ENCODE measurements at places on chromosomes 7 and 10. TPM values are rescaled to one million over a fixed set of nuclear protein-coding genes. Genes with fewer than 3 reads are reported as not detected.

- H3K27me3 ChIP-seq: peaks cover 14% of the 10 kb centered on the region
- H3K4me3 ChIP-seq: no peak overlapping the region
- H3K4me1 ChIP-seq: no peaks in the 10 kb centered on the region
- no peak overlapping the region for H3K27ac ChIP-seq
Measured at GRCh38 chr7:153902862-153903261, 149.3 kb upstream of the DPP6 start.

DNA sequence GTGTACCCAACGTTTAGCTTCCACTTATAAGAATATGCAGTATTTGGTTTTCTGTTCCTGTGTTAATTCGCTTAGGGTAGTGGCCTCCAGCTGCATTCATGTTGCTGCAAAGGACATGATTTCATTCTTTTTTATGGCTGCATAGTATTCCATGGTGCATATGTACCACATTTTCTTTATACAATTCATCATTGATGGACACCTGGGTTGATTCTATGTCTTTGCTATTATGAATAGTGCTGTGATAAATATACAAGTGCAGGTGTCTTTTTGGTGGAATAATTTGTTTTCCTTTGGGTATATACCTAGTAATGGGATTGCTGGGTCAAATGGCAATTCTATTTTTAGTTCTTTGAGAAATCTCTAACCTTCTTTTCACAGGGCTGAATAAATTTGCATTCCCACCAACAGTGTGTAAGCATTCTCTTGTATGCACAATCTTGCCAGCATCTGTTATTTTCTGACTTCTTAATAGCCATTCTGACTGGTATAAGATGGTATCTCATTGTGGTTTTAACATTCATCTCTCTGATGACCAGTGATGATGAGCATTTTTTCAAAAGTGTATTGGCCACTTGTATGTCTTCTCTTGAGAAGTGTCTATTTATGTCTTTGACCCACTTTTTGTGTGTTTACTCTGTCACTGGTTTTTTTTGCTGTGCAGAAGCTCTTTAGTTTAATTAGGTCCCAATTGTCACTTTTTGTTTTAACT is 72.5 kb upstream of the CC2D2B start:
- DNase-seq: no peak
- H3K27ac ChIP-seq: no peak overlapping the region
- H3K4me3 ChIP-seq: no peak overlapping the region
- no peaks in the 10 kb centered on the region for H3K36me3 ChIP-seq

DNA sequence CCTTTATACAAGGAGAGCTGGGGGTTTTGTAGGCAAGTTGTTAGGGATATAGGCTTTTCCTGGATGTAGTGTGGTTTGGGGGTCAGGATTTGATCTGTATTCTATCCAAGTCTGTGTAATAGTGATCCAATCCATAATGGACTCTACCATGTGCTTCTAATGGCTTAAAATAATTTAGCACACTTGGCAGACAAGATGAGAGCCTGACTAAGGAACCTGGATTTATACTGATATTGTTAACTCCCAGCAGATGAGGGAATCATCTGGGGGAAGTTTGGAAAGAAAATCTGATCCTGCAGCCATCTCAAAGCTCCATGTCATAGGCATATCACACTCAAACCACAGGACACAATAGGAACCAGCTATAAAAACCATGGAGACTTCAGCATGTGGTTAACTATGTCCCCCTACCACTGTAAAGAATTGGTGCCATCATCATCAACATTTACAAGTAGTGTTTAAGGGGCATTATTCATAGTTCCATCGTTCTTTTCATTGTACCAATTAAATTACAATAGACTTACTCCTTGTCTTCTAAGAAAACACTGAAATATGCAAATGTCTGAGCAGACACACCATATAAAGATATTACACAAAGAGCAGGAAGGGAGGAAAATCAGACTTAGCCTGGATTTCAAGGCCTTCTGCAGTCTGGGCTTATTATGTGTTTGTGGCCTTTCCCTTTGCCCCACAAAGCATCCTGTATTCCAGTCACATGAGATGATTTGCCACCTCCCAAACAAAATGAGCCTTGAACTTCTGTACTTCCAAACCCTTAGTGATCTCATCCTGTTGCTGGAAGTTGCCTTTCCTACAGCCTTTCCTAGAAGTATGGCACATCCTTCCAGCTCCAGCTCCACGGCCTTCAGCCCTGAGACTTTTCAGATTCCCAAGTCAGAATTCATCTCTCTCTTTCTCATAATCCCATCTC is 22.5 kb upstream of the HPS1 start:
- H3K4me1 ChIP-seq: no peaks in the 10 kb centered on the region
- no peaks in the 10 kb centered on the region for H3K36me3 ChIP-seq

DNA sequence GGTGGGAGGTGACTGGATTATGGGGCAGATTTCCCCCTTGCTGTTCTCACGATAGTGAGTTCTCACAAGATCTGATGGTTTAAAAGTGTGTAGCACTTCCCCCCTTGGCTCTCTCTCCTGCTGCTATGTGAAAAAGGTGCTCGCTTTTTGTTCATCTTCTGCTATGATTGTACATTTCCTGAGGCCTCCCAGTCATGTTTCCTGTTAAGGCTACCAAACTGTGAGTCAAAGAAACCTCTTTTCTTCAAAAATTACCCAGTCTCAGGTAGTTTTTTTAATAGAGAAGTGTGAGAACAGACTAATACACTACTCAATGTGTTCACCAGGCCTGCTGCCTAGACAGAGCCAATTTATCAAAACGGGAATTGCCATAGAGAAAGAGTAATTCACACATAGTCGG is 49.7 kb downstream of the SDHAF3 start:
- DNase-seq: no peak
- H3K4me3 ChIP-seq: no peak overlapping the region
- H3K36me3 ChIP-seq: no peaks in the 10 kb centered on the region

- H3K27me3 ChIP-seq: no peaks in the 10 kb centered on the region
- no peak for DNase-seq
- no peak overlapping the region for H3K4me3 ChIP-seq
- H3K27ac ChIP-seq: no peak overlapping the region
- no peaks in the 10 kb centered on the region for H3K36me3 ChIP-seq
- no peaks in the 10 kb centered on the region for H3K4me1 ChIP-seq
Measured at GRCh38 chr10:51501396-51501795, 198.0 kb downstream of the CSTF2T start.

- H3K4me1 ChIP-seq: no peaks in the 10 kb centered on the region
- DNase-seq: no peak
- H3K36me3 ChIP-seq: no peaks in the 10 kb centered on the region
- no peak overlapping the region for H3K4me3 ChIP-seq
- no peak overlapping the region for H3K27ac ChIP-seq
Measured at GRCh38 chr7:8739837-8740236, 306.4 kb downstream of the NXPH1 start.

- no peak overlapping the region for H3K4me3 ChIP-seq
- no peaks in the 10 kb centered on the region for H3K27me3 ChIP-seq
- no peaks in the 10 kb centered on the region for H3K36me3 ChIP-seq
- no peaks in the 10 kb centered on the region for H3K4me1 ChIP-seq
Measured at GRCh38 chr10:66747451-66747850, 178.4 kb upstream of the LRRTM3 start.

GRCh38 chr7:98681511-98681910 is 64.4 kb downstream of the NPTX2 start:
- H3K27me3 ChIP-seq: peaks cover 85% of the 10 kb centered on the region
- H3K4me1 ChIP-seq: no peaks in the 10 kb centered on the region
- H3K27ac ChIP-seq: no peak overlapping the region
- no peak for DNase-seq
- no peak overlapping the region for H3K4me3 ChIP-seq
- H3K36me3 ChIP-seq: no peaks in the 10 kb centered on the region

- no peak overlapping the region for H3K27ac ChIP-seq
- H3K36me3 ChIP-seq: no peaks in the 10 kb centered on the region
- H3K4me1 ChIP-seq: no peaks in the 10 kb centered on the region
- no peak for DNase-seq
Measured at GRCh38 chr10:49369216-49370162, 26.4 kb downstream of the DRGX start.

DNA sequence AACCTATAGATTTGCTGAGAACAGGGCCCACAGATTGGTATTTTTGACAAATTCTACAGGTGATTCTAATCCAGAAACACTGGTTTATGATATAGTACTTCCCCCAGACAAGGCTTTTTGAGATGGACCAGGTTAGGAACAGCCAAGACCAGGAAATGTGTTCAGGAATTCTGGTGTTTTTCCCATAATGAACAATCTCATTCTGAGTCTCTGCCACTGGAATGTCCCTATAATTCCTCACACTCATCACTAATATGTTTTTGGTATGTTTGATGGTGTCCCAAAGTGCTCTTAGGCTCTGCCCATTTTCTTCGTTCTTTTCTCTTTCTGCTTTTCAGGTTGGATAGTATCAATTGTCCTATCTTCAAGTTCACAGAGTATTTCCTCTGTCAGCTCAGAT is 107.2 kb upstream of the IGFBP3 start:
- no peak for DNase-seq
- H3K4me1 ChIP-seq: peaks cover 36% of the 10 kb centered on the region
- no peak overlapping the region for H3K4me3 ChIP-seq
- no peaks in the 10 kb centered on the region for H3K27me3 ChIP-seq

DNA sequence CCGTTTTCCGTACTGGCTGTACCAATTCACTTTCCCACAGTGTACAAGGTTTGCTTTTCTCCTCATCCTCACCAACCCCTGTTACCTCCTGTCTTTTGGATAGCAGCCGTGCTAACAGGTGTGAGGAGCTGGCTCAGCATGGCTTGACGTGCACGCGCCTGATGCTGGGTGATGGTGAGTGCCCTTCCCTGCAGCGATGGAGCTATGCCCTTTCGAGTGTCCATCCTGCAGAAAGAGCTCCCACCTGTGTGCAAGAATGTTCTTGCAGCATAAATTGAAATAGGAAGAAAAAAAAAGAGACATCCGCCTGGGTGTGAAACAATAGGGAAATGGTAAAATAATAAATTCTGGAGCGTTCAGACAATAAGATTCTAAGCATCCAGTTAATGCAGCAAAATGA is 9.5 kb upstream of the UBE3C start:
- H3K4me1 ChIP-seq: peaks cover 15% of the 10 kb centered on the region
- no peak for DNase-seq
- no peak overlapping the region for H3K27ac ChIP-seq
- no peaks in the 10 kb centered on the region for H3K27me3 ChIP-seq

DNA sequence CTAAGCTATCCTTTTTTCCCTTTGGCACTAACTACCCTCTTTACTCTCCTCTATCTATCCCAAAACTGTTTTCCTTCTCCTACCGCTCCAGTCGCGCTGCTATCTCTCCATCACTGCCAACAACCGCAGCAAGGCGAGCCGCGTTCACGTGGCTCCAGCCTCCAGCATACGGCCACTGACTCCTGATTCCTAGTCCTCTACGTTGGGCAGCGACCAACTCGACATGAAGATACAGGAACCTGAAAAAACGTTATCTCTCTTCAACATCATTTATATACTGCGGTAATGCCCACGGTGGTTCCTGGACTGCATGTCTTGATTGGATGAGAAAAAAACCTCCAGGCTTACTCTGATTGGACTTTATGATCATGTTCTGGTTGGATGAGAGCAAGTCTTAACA is 129.5 kb downstream of the ZNF716 start:
- DNase-seq: no peak
- no peaks in the 10 kb centered on the region for H3K36me3 ChIP-seq
- H3K4me1 ChIP-seq: no peaks in the 10 kb centered on the region

DNA sequence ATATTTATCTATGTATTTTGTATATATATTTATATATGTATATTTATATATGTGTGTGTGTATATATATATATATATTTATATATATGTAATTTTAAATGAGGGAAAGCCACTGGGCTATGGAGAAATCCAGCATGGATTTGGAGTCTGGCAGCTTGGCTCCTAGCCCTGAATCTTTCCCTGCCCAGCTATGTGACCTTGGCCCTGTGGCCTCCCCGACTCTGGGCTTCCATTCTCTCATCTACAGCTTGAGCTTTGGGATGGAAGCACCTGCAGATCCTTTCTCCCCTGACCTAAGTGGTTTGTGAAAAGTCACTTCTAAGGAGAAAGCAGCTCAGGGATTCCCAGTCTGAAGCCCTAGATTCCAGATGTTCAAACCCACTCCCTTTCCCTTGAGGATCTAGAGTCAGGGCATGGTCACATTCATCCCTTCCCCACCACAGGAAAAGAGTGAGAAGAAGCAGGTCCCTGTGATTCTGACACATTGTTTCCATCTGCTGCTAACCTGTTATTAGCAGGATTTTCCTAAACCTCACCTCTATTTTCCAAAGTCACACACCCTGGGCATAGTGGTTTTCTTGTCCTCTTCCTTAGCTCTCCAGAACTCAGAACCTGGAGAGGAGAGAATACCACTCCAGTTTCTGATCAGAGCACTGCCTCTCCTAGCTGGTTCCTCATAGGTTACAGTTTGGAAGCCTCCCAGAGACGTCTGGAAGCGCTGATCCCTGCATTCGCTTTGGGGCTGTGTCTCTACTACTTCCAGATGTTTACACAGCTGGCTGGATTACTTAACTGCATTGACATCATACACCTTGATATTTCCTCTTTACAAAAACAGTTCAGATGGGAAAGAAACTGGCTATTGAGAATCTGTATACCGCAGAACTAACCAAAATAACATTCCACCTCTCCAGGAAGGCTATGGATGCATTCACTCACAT is 327.5 kb upstream of the ZMIZ1 start:
- peaks cover 30% of the 10 kb centered on the region for H3K27me3 ChIP-seq
- H3K36me3 ChIP-seq: no peaks in the 10 kb centered on the region
- H3K4me3 ChIP-seq: no peak overlapping the region

DNA sequence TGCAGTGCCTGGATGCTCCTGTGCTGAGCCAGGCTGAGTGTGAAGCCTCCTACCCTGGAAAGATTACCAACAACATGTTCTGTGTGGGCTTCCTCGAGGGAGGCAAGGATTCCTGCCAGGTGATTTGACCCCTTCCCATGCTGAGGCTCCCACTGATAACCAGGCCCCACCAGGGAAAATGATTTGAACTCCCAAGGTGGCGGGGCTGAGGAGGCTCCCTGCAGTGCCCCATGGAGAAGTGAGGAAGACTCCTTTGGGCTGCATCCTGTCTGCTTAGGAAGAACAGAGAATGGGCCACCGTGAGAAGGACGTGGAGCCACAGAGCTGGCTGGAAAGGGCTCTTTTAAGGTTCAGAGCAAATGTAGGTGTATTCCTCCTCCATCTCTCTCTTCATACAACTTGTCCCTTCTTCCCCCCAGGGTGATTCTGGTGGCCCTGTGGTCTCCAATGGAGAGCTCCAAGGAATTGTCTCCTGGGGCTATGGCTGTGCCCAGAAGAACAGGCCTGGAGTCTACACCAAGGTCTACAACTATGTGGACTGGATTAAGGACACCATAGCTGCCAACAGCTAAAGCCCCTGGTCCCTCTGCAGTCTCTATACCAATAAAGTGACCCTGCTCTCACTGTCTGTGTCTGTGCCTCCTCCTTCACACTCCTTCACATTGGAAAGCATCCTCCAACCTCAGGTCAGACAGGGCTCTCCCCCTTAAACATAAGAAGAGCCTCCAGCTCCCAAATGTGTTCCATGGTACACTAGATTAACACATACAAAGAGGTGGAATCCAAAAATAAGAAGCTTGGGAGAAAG is 3.4 kb downstream of the PRSS2 start:
- peaks cover 15% of the 10 kb centered on the region for H3K4me1 ChIP-seq
- H3K27ac ChIP-seq: no peak overlapping the region
- no peak for DNase-seq
- H3K4me3 ChIP-seq: no peak overlapping the region
- H3K36me3 ChIP-seq: no peaks in the 10 kb centered on the region

Gene SPDYE8
- total RNA-seq: not detected

Gene GET4
- total RNA-seq: 166 TPM

Gene PAX2
- total RNA-seq: not detected

Gene STMP1
- total RNA-seq: 60.4 TPM
